EH (cell line): ENCODE measurements at places on chromosomes 5 and 9.

- DNase-seq: peak; percentile 85
Observed at GRCh38 chr9:35664531-35665470, at the start of gene ARHGEF39. TSS of gene ARHGEF39 (minus strand) at chr9:35665195. CDS start at chr9:35665169, 26 bp downstream.

GRCh38 chr9:8694983-8695588 lies 895.5 kb upstream of the DMAC1 start:
- DNase-seq: no peak

GRCh38 chr5:17277907-17278306 lies 60.5 kb downstream of the BASP1 start:
- no peak for DNase-seq

DNA sequence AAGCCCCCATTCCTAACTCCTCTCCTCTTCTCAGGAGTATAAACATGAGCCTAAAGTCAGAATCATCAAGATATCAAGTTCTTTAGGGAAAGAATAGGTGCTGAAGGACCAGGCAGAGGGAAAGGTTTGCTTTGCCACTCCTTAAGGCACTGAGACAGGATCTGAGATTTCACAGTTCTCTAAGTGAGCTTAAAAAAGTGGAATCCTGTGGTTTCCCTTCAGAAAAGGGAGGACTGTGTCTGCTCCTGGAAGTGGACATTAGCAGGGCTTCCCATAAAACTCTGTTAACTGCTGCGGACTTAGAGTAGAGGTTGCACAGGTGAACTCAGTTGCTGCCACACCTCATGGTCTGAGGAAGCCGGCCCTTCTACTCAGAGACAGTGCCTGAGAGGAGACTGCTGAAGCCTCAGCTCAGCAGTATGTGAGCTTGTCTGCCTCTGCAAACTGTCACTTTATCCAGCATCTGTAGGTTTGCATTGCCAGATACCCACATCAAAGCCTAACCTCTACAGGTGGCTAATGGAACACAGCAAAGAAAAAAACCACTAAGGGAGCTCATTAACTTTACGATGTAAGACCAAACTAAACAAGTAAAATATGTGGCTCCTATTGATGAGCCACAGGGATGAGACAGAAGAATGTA lies 42.9 kb downstream of the RIC1 start:
- peak; percentile 45 for DNase-seq

- DNase-seq: no peak
Observed at GRCh38 chr5:129687941-129688340, 60.0 kb upstream of the MINAR2 start.

DNA sequence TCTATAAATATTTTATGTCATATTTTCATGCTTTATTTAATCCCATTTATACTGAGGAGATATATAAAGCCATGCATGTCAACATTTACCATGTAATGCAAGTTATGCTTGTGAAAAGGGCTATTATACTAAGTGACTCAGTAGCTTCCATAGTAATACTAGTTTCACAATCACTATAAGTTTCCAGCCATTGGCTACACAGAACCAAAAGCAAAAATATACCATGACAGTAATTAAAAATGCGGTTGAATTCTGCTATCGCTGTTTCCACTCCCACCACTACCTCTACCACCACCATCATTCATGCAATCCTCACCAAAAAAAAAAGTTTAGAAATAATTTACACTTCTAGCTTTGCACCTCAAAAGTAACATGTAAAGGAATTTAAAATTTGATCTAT lies 60.2 kb downstream of the MLLT3 start:
- no peak for DNase-seq

DNA sequence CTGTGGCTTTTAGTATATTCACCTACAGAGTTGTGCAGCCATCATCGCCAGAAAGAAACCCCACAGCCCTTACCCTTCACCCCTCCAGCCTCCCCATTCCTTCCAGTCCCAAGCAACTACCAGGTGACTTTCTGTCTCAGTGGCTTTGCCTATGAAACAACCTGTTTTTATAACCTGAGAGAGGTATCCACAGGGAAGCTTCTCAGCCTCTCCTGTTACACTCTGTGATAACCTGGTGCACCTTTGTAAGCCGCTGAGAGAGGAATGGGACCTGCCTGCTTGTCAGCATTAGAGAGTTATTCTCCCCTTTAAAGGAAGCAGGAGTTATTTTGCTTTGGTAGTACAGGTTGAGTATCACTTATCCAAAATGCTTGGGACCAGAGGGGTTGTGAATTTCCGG lies 93.6 kb downstream of the TRIO start:
- no peak for DNase-seq

DNA sequence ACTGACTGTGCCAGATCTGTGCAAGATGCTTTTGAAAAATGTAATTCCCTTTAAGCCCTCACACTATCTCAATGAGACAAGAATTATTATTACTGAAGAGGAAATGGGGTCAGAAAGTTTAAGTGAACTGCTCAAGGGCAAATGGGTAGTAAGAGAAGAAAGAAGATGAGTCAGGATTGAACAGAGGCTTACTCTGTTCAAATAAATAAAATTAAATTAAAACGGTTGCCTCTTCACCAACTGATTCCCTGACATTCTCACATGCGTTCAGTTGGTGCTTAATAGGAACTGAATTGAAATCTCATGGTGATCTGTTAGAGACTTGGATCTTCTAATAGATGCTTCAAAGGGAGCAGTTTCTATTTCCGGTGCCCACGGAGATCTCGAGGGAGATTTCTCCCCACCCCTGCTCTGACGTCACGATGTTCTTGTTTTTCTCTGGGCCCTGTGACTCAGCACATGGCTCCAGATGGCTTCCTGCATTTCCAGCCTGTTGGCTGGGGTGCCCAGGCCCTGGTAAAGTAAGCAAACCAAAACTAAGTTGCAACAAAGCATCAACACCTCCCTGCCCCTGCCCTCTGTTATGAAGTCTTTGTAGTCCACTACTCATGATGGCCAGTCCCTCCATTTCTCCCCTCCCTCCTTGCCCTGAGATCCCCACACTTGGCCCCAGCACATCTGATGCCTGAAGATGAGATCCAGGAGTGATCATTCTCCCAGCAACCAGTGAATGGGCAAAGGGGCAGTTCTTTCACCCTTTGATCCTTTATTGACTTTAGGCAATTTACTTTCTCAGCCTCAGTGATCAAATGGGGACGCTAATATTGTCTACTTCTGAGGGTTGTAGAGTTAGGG lies 106.1 kb upstream of the CPEB4 start:
- DNase-seq: peak; percentile 93

DNA sequence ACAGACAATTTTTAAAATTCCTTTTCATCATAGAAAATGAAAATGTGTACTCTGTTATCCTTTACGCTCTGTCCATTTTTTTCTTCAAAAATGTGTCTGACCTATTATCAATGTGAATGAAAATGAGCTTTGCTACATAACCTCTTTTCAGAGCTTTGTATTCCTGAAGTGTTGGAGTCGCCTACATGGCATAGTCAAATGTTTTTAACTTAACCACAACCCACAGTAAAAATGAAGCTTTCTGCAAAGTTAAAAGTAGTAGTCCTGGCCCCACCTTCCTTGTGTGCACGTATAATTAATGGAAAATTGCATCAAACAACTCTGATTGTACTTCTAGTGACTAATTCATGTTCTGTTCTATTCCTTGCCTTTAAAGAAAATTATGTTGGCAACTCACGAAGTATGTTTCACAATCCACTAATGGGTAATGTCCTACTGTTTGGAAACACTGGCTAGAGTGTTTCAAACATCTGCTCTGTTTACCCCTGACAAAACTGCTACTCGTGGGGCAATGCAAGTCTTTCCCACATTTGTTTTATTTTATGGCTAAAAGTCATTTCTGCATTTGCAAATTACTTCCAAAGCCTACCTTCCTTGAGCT lies 18.6 kb upstream of the PSAT1 start:
- peak; percentile 52 for DNase-seq

- DNase-seq: peak; percentile 0
Observed at GRCh38 chr5:152811988-152812387, 406.9 kb upstream of the NMUR2 start.

DNA sequence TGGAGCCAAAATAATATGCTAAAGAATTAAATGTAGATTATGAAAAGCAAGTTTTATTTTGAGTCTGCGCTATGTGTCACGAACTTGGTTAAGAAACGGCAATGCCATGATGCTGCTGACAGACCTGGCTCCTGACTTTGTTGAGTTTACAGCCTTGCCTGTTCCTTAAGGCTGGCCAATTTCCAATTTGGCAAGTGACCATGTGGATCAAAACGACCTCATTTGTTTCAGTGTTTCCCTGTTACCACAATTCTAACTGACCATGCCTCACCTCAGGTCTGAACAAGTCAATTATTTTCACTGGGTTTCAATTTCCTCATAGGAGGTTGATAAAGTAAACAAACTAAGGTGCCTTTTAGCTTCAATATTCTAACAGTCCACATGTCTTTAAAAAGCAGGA lies 461.4 kb downstream of the ZNF608 start:
- DNase-seq: no peak

- no peak for DNase-seq
Observed at GRCh38 chr5:157519579-157520253, 55.9 kb downstream of the ADAM19 start.

GRCh38 chr5:35754481-35754880 lies 102.2 kb upstream of the IL7R start:
- DNase-seq: no peak

GRCh38 chr9:123756484-123757106 lies 173.3 kb downstream of the DENND1A start:
- no peak for DNase-seq

DNA sequence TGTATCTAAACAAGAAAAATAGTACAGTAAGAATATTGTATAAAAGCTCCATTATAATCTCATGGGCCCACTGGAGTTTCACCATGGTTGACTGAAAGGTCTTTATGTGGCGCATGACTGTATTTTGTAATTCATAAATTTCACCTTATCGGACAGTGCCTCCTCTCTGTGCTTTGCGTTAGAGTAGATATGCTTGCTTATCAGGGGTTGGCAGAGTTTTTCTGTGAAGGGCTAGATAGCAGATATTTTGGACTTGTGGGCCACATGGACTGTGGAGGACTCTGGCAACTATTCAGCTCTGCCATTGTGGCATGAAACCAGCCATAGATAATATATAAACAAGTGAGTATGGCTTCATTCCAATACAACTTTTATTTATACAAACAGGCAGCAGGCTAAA lies 23.2 kb downstream of the GAPVD1 start:
- DNase-seq: no peak

DNA sequence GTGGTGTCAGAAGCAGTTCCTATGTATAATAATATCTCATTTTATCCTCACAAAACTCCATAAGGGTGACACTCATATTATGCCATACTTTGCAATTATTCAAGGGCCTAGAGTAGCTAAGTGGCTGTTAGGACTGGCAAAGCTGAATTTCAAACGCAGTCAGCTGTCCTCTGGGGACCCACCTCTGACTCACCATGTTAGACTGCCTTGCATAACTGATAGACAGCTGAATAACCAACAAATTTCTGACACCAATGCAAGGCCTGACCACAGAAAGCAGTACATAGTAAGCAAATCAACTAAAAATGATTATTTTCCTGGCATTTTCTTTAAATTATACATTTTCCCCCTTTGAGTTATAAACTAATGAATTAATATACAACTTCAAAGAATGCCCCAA lies 251.6 kb upstream of the PTGER4 start:
- peak; percentile 75 for DNase-seq

- DNase-seq: no peak
Observed at GRCh38 chr9:81614335-81614734, 75.0 kb downstream of the TLE1 start.

DNA sequence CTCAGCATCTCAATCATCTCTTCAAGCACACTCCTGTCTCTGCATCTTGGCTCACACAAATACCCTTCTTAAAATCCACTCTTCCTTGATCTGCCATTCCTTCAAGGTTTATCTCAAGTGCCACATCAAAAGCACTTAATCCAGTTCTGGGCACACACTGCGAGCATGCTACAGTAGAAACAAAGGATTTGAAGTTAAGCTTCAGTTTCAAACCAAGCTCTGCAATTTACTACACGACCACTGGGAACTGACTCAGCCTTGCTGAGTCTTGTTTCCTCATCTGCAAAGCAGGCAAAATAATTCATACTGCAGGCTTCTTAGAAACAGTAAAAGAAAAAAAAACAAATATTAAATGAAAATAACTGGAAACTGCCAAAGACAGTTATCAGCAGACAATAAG lies 50.5 kb upstream of the CTNNAL1 start:
- peak; percentile 27 for DNase-seq

- DNase-seq: no peak
Observed at GRCh38 chr5:146055432-146055831, 49.9 kb downstream of the PLAC8L1 start.

- DNase-seq: peak; percentile 86
Observed at GRCh38 chr5:84028093-84028492, 307.4 kb upstream of the HAPLN1 start.

- peak; percentile 41 for DNase-seq
Observed at GRCh38 chr9:33166231-33167083, 679 bp downstream of the B4GALT1 start.

- DNase-seq: no peak
Observed at GRCh38 chr5:145743396-145744061, 91.6 kb downstream of the PRELID2 start.

DNA sequence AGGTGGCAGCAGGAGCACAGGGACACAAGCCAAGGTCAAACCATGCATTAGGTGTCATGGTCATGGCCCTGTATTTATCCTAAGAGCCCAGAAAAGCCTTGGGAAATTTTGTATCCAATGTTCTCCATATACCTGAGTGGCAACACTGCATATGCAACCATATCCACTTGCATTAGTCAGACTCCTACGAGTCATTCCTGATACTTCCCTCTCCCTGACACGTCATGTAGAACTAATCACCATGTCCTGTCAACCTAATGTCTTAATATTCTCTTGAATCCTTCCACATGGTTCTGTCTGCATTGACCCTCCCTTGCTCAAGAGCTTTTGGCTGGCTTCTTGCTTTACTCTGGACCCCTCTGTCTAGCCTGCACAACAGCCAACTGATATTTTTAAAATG lies 9.4 kb downstream of the SCGB3A2 start:
- peak; percentile 28 for DNase-seq

- peak; percentile 80 for DNase-seq
Observed at GRCh38 chr9:34454571-34455065, 3.8 kb downstream of the FAM219A start.

GRCh38 chr5:39661026-39661779 lies 236.4 kb upstream of the DAB2 start:
- DNase-seq: peak; percentile 33

DNA sequence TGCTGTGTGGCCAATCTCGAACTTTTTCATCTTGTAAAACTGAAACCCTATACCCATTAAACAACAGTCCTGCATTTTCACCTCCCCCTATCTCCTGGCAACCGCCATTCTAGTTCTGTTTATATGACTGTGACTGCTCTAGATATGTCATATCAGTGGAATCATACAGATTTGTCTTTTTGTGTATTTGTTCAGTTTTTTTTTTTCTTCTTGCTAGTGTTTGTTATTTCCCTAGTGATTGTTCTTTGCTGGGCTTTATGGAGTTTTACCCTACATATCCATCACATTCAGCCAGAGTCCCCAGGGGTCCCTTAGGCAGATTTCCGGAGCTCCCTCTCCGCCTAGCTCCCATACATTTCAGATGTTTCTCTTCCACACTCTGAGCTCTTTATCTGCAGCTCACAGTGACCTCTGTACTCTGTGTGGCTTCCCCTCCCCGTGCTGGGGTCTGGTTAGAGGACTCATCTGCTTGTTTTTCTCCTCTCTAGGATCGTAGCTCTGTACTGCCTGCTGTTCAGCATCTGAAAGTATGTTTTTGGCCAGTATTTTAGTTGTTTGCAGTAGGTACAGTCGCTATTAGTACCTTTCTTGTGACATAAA lies 25.1 kb upstream of the CARTPT start:
- no peak for DNase-seq
